Urinary bladder (tissue), 4 donors: ENCODE measurements at places on chromosomes 2 and 18. TPM values are rescaled to one million over a fixed set of nuclear protein-coding genes. Genes with fewer than 3 reads are reported as not detected.

DNA sequence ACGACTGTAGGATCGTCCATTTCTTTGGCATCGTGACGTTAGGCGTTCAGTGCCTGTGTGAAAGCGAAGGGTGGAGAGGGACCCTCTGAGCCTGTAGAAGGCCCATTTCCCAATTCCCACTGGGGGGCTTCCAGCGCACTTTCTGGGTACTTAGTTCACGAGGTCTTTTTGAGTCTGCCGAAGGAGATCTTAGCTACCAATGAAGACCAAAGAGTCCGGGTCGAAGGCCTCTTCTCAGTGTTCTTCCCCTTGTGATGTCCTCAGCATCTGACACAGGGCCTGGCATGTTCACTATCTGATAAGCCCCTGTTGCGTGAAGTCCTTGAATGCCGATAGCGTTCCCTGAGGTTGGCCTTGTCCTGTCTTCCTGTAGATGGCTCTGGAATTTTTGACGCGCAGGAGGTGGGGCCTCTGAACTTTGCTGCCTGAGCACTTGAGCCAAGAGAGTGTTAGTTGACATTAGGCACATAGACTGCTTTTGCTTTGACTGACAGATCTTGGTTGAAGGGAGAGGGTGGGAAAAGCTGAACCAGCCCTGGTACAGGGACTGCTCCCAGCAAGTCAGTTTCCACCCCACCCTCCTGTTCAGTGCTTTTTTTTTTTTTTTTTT is 52.8 kb downstream of the LDLRAD4 start:
- DNase-seq: no peak

The GNLY gene
- not detected for total RNA-seq

DNA sequence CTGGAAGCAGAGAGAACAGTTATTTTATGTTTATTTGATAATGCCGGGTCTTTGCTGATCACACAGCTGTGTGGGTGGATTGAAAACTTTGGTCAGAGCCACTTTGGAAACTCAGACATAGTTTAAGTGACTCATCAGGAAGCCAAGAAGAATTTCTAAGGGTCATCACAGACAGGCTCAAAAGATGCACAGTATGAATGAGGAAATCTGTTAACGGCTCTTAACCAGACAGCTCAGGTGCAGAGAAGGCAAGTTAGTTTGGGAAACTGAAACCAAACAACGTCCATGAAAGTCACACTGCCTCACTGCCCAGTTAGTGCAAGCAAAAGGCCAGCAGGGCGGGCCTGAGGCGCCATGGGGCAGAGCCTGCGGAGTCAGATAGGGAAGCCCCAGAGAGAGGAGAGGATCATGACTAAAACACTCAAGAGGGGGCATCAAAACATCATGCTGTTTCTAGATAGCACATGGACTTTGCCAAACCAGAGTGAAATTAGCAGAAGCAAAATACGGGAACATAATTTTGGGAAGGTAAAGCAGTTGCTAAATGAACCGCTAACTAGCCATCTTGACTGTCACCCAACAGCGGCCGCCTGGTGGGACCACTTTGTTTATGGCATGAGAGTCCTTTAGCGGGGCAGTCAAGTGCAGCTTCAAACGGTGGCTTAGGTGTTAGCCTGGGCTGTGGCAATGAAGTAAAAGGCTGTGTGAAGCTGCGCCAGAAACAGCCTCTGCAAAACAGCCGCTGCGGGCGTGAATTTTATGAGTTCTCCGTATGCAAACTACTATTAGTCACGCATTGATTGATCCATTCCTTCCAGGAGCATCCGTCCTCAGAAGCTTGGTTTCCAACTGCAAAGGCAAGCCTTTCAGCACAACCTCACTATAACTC is 101.2 kb downstream of the KCTD18 start:
- no peak for DNase-seq

DNA sequence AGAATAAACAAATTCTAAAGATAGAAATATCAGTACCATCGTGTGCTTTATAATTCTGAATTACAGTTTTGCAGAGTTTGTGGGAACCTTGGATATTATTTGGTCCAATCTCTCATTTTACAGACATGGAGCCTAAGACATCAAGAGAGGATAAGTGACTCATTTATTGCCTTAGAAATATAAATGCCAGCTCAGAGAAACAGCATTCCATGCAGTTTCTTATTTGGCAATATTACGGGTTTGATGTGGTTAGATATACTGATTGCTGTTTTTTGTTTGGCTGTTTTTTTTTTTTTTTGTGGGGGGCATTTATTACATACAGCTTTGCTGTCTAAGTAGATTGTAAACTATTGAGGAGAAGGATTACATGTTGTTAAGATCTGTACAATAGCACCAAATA is 1241.1 kb upstream of the LRRTM1 start:
- no peak for DNase-seq

DNA sequence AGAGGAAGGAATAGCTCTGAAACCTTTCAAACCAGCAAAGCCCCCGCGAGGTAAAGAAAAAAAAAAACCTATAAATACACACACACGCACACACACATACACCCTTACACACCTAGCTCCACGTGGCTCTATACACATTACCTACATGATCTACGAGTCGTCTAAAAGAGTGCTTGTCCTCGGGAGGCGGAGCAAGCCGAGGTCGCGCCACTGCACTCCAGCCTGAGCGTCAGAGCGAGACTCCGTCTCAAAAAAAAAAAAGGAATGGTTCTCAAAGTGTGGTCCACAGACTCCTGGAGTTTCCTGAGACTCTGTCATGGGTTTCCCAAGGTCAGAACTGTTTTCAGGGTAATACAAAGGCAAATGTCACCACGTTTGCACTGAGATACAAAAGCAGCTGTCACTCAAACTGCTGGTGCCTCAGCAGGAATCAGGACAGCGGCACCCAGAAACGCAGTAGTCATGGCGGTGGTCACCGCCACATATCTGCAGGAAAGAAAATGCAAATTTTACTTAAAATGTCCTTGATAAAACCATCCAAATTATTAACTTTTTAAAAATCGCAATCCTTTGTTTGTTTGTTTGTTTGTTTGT is 130.0 kb upstream of the GPC1 start:
- no peak for DNase-seq

DNA sequence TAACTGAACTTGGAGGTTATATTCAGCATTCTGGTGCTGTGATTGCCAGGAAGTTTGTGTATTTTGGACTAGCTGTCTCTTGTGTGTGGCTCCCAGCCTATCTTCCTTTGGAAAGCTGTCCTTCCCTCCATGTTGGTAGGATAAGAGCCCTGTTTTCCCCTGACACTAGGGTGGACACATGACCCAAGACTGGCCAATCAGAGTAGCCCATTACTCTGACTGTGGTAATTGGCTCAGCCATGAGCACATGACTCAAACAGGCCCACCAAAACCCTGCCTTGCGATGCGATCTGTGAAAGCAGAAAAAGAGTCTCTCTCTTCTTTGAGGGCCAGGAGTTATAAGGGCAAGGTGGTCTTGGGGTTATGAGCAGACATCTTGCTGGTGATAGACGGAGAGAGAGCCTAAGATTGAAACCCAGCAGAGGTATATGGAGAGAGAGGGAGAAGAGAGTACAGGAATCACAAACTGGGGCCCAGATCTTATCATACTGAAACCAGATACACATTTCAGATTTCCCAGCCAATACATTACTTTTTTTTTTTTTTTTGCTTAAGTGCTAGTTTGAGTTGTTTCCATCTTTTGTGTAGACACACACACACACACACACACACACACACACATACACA is 45.3 kb upstream of the SERPINE2 start:
- no peak for DNase-seq

The ZNF2 gene
- total RNA-seq: 9.5 TPM

The RFX8 gene
- 0.69 TPM for total RNA-seq

DNA sequence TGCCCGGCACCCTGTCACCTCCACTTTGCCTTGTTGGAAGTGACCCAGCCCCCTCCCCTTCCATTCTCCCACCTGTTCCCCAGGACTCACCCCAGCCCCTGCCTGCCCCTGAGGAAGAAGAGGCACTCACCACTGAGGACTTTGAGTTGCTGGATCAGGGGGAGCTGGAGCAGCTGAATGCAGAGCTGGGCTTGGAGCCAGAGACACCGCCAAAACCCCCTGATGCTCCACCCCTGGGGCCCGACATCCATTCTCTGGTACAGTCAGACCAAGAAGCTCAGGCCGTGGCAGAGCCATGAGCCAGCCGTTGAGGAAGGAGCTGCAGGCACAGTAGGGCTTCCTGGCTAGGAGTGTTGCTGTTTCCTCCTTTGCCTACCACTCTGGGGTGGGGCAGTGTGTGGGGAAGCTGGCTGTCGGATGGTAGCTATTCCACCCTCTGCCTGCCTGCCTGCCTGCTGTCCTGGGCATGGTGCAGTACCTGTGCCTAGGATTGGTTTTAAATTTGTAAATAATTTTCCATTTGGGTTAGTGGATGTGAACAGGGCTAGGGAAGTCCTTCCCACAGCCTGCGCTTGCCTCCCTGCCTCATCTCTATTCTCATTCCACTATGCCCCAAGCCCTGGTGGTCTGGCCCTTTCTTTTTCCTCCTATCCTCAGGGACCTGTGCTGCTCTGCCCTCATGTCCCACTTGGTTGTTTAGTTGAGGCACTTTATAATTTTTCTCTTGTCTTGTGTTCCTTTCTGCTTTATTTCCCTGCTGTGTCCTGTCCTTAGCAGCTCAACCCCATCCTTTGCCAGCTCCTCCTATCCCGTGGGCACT is 4.5 kb downstream of the RETREG2 start:
- DNase-seq: no peak

DNA sequence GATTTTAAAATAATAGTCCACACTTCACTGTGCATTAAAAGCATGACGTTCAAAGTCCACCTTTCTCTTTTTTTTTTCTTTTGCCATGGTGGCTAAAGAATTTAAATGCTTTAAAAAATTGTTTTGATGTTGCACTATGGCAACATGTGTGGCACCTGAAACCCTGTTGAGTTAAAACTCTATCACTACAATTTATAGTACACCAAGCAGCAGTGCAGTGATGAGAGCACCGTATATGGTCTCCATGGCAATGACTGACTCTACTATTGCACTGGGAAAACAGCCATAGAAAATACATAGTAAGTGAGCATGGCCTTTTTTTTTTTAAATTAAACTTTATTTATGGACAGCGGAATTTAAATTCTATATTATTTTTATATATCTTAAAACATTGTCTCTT is 298.8 kb downstream of the FIGN start:
- no peak for DNase-seq

The SOX11 gene
- 9.8 TPM for total RNA-seq

- DNase-seq: no peak
Measured at GRCh38 chr18:26864658-26865057, 849 bp downstream of the AQP4 start.

GRCh38 chr2:224658780-224659405 is 57.3 kb downstream of the CCDC195 start:
- DNase-seq: no peak

DNA sequence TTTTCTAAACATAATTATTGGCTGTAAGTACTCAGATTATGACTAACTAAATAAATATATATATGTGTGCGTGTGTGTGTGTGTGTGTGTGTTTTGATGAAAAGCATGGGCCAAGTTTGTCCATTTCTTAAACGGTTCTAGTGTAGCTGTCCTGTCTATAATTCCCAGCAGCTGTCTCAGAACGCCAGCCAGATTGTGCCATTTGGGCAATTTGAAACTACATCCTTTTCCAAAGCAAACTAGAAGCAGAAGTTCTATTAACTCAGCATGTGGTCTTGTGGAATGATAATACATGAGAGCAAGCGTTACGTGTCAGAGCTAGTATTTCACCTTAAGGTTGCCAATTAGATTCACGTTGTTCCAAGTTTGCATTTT is 1.7 kb downstream of the ARHGAP28 start:
- DNase-seq: no peak

DNA sequence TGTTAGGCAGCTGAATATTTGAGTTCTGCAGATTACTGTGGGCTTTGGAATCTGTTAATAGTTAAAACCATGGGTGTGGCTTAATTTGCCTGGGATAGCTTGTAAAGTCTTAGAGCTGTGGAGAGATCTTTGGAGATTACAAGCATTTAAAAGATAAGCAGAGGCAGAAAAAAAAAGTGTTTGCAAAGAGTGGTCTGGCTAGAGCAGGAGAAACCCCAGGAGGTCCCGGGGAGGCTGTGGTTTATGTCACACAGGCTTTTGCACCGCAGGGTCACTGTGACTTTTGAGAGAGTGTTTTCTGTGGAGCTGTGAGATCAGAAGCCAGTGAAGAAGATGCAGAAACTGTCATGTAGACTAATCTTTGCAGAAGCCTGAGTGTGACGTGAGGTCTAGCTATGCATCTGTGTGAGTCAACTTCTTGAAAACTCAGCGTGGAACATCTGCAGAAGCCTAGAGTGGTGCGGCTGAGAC is 49.0 kb downstream of the SETBP1 start:
- no peak for DNase-seq

- DNase-seq: no peak
Measured at GRCh38 chr18:59520562-59521355, 161.7 kb upstream of the LMAN1 start.

DNA sequence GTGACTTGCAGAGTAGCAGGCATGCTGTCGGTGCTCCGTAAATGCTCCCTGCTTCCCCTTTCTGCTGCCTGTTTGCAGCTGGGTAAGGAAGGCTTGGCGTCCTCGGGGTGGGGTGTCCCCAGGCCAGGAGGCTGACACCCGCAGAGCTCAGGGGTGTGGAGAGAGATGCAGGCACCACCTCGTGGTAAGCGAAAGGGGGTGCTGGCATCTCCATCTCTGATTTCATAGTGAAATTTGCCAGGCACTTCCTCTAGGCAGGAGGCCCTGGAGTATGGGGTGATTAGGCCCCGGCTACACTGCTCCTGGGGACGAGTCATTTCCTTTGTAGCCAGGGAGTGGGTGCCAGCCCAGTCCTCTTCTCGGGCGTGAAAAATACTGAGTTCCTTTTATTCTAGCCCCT is 160.4 kb downstream of the KLHL29 start:
- DNase-seq: no peak

The TMEM247 gene
- not detected for total RNA-seq

DNA sequence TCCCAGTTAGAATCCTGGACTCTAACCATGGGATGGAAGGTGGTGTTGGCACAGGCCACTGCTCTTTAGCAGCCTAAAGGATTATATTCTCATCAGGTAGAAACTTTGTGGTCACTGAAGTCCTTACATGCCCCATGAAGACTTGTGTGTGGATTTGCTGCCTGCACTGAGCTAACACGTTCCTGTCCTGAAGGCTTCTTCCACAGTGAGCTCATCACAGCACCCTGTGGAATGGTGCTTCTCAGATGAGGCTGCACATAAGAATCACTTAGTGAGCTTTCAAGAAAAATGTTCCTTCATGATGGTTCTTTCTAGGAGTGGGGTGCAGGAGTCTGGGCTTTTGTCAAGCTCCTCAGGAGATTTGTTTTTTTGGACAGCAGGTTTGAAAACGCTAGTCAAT is 26.8 kb downstream of the STAMBP start:
- no peak for DNase-seq

The CIB4 gene
- not detected for total RNA-seq

DNA sequence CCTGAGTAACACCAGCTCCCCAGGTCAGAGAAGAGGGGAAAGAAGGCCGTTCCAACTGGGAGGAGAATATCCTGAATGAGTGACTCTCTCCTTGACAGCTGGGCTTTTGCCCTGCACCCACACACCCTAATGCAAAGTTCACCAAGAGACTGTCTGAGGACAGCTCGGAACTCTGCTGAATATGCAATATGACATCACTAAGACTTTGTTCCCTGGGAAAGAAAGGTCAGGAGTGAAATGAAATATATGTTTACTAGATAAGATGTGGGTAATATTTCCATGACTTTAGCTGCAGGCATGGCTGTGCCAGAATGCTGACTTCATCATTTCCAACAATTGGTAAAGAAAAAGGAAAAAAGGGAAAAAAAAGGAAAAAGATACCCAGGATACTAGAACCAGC is 488.2 kb upstream of the RAB6C start:
- DNase-seq: no peak

GRCh38 chr2:107633580-107634147 is 193.0 kb upstream of the RGPD4 start:
- DNase-seq: no peak
